ENCODE measurements at places on chromosomes 6 and 20.

GRCh38 chr6:42748203-42748898 lies 2.4 kb upstream of the TBCC start:
- no peak for DNase-seq

- no peak for DNase-seq
Measured at GRCh38 chr6:38552121-38552520, 87.6 kb downstream of the BTBD9 start.

GRCh38 chr6:42374018-42374669 lies 77.6 kb downstream of the TRERF1 start:
- DNase-seq = no peak

- no peak for DNase-seq
Measured at GRCh38 chr6:110422444-110422822, 7.1 kb upstream of the DDO start.

DNA sequence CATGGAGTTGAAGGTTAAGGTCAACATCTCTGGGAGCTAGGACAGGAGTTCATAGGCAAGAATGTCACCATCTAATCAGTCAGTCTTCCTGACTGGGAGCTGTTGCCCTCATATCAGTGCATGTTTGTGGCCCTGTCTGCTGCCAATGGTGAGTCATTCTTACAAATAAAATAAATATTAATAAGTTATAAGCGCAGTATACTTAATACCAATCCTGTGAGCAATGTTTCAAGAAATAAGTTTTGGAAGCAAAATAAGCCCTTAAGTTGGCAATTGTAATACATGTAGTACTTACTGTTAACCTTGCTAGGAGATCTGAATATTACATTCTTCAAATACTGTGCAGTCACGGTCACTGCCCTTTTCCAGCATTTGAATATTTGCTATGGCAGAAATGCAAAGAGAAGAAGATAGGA lies 20.2 kb upstream of the MDGA1 start:
- no peak for DNase-seq

All from SK-MEL-5 (cell line).